H1 (cell line): ENCODE measurements at places on chromosomes 11 and 22. TPM values are rescaled to one million over a fixed set of nuclear protein-coding genes. Genes with fewer than 3 reads are reported as not detected.

The ELMOD1 gene
- total RNA-seq, result 1.6 and 1.7 TPM in 2 replicates

The DEUP1 gene
- 0.38 and 0.45 TPM in 2 replicates for total RNA-seq

The CTTN gene
- total RNA-seq, result 207 and 216 TPM in 2 replicates

The KREMEN1 gene
- 3.2 TPM in 2 replicates for total RNA-seq

The TMEM151A gene
- total RNA-seq, result 2.4 and 3.2 TPM in 2 replicates

The ACRV1 gene
- not detected in 2 replicates for total RNA-seq

The APOBEC3A gene
- total RNA-seq, result not detected in 2 replicates

The CAVIN3 gene
- 17.7 and 20.4 TPM in 2 replicates for total RNA-seq

The OR2D2 gene
- total RNA-seq, result 0.29 TPM in 1 of 2 replicates, not detected in the other

The IL18 gene
- total RNA-seq, result 0.84 and 1.1 TPM in 2 replicates

The CCDC86 gene
- 76.4 and 77.1 TPM in 2 replicates for total RNA-seq

The MMP13 gene
- total RNA-seq, result not detected in 2 replicates

The SCGB1D2 gene
- not detected in 2 replicates for total RNA-seq

The RIMBP3B gene
- total RNA-seq, result 0.19 and 0.21 TPM in 2 replicates

The SLC5A4 gene
- not detected in 2 replicates for total RNA-seq

The C22orf15 gene
- total RNA-seq, result 2.3 and 4.9 TPM in 2 replicates

The C11orf91 gene
- total RNA-seq, result not detected in 2 replicates

The CRYBA4 gene
- total RNA-seq, result 0.67 and 1.5 TPM in 2 replicates

The MS4A3 gene
- total RNA-seq, result not detected in 2 replicates

The KCNJ1 gene
- 0.15 and 0.17 TPM in 2 replicates for total RNA-seq

The OR5T1 gene
- total RNA-seq, result not detected in 2 replicates

The MICAL2 gene
- total RNA-seq, result 4.1 and 4.2 TPM in 2 replicates

The SYT13 gene
- 12.3 and 13.2 TPM in 2 replicates for total RNA-seq

The OR56A1 gene
- total RNA-seq, result 0.06 and 0.09 TPM in 2 replicates

The VWCE gene
- total RNA-seq, result 12.3 and 14.5 TPM in 2 replicates

The TESMIN gene
- 59.5 and 61.1 TPM in 2 replicates for total RNA-seq

The C11orf52 gene
- total RNA-seq, result 1.7 and 2.2 TPM in 2 replicates

The PGR gene
- 0.19 and 0.35 TPM in 2 replicates for total RNA-seq

The RASL10A gene
- total RNA-seq, result 1.4 and 1.5 TPM in 2 replicates

The ASCC2 gene
- 35.8 and 35.9 TPM in 2 replicates for total RNA-seq

The CD81 gene
- total RNA-seq, result 238 and 240 TPM in 2 replicates

The PNPLA5 gene
- total RNA-seq, result 6.8 and 8.2 TPM in 2 replicates

The KCNQ1OT1 gene
- 1.2 TPM in 2 replicates for total RNA-seq

The SIK3 gene
- total RNA-seq, result 32.1 and 32.6 TPM in 2 replicates

The ANO9 gene
- total RNA-seq, result 18.0 and 20.0 TPM in 2 replicates

The EHF gene
- total RNA-seq, result not detected in 2 replicates

The VPREB3 gene
- total RNA-seq, result 0.52 and 0.77 TPM in 2 replicates

The TNRC6B gene
- 45.5 and 48.9 TPM in 2 replicates for total RNA-seq

The SLC43A3 gene
- total RNA-seq, result 31.8 and 32.5 TPM in 2 replicates

The SAA1 gene
- not detected in 2 replicates for total RNA-seq

The FAM227A gene
- total RNA-seq, result 3.8 and 3.9 TPM in 2 replicates

The CAPN1 gene
- total RNA-seq, result 194 and 200 TPM in 2 replicates

The VPREB1 gene
- total RNA-seq, result not detected in 2 replicates

The MRGPRX3 gene
- total RNA-seq, result not detected in 2 replicates

The STK33 gene
- total RNA-seq, result 16.0 and 25.1 TPM in 2 replicates

The PTPRCAP gene
- 0.78 and 1.4 TPM in 2 replicates for total RNA-seq
